ENCODE measurements at places on chromosomes 1 and 21.

DNA sequence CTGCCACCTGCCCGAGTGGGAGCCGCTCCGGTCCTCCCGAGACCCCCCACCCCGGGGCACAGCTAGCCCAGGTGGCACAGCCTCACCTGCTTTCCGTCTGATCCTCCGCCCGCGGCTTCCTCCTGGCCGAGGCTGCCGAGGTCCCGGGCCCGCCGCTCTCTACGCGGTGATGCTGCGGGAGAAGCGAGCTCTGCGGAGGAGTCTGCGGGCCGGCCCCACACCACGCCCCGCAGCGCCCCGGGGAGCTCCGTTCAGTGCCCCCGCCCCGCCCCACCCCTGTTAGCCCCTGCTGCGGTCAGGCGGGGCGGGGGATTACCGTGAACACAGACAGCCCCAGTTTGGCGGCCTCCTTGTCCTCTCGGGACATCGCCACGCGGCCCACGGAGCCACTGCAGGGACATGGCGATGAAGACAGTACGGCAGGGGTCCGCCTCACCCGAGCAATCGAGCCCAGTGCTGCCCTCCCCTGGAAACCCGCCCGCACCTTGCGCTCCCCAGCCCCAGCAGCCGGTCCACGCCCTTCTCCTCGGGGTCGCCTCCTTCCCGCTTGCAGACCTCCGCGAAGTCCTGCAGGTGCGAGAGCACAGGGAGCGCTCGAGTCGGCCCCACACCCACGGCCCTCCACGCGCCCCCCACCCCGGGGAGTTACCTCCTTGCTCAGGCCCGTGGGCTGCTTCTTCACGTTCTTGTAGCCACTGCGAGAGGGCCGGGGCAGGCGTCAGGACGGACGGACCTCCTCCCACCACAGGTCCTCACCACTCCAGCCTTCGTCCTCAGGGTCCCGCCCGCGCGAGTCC lies 933 bp downstream of the C1orf35 start:
- DNase-seq, result no peak

DNA sequence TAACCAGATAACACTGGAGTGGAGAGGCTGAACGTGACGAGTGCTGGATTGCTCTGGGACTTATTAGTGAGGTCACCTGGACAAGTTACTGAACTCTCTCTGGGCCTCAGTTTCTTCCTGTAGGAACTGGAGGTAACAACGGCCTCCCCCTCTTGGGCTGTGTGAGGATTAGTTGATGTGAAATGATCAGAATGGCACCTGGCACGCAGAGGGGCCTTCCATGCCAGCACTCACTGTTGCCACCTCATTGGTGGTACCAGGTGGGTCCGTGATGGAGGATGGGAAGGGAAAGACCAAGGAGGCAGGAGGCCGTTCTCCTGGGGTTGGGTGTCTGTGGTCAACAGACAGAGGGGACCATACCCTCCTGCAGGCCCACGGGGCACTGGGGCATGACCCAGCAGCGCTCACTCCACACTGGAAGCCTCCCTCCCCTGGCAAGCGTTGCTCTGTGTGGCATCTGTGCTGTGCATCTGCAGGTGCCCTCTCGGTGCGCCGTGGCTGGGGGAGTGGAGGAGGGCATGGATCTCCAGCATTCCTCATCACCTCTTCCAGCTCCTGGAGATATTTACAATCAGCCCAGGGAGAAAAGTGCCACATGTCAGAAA lies 349.5 kb upstream of the VAMP3 start:
- no peak for DNase-seq

DNA sequence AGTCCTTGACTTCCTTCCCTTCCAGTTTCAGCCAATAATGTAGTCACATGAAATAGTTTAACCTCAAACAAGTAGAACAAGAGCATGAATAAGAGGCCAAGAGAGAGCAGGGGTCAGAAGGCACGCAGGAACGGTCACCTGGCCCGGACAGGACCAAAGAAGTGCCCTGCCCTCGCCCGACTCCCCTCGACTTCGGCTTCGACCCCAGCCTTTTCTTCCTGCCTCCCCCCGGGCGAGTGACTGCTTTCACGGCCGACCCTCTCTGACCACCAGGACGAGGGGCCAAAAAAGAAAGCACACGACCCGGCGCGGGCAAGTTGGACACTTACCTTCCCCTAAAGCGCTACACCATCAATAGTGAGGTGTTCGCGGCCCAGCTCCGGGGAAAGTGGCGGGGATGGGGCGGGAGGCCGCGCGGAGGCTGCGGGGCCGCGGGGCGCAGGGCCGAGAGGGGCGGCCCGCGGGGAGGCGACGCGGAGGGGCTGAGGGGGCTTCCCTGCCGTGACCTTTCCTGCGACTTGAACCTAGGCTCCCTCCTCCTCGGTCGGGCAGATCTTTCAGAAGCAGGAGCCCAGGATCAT lies 519 bp downstream of the RERE start:
- DNase-seq, result no peak

DNA sequence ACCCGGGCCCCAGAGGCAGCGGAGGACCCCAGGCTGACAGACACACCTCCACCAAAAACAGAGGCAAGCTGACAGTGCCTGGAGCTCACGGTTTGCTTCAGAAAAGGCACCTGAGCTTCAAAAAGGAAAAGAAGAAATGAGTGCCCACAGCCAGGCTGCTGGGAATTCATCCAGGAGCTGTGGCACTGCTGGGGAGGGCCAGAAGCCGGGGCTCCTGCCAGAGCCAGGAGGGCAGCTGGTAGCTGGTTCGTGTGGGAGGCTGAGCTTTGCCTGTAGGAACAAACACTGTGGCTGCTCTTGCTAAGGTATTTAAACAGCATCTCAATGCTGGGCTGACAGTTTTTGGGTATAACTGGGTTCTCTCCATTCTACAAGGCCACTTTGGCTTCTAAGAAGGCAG lies 19.5 kb downstream of the KCNJ6 start:
- no peak for DNase-seq

DNA sequence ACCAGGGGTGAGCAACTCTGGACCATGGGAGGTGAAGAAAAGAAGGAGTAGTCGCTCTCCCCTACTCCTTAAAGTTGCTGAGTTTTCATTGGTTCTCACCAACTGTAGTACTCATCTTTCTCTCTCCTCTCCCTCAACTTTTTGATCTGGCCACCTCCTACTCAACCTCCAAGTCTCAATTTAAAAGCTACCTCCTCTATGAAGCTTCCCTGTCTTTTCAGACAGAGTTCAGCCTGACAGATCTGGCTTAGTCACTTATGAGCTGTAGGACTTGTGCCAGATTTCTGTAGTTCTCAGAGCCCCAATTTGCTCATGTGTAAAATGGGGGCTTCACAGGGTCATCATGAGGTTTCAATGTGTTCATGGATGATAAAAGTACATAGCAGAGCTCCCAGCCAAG lies 34.5 kb upstream of the HTR1D start:
- no peak for DNase-seq

DNA sequence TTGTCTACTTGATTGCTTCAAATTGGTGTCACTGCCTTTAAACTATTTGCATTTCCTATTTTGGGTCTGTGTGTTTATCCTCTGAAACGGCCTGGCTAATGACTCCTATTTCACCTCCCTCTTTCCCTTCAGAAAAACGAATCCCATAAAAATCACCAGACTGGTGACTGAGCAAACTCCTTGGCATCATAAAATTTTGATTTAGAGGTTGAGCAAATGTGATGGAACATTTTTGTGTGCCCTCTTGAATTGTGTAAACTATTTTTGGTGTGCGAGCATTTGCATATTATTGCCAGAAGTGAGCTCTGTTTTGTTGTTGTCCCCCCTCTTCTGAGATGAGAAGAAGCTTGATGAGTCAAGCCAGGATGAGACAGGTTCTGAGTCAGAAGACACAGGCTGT lies 316.1 kb downstream of the AJAP1 start:
- no peak for DNase-seq

DNA sequence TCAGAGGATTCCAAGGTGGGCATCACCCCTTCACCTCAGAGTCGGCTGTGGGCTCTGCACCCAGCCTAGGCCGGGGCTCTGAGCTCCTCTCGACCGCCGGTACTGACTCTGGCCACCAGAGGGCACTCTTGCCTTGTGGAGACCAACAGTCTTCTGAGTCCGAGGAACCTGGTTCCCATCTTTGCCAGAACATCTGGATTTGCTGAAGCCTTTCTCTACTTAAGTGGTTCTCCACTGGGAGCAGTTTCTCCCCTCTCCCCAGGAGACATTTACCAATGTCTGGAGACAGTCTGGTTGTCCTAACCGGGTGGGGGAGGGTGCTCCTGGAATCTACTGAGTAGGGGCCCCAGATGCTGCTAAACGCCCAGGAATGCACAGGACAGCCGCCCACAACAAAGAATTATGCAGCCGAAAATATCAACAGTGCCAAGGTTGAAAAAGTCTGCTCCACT lies 9.4 kb downstream of the ETV3L start:
- no peak for DNase-seq

- no peak for DNase-seq
These were observed 145.3 kb downstream of the TGFB2 start for GRCh38 chr1:218490406-218490922.

DNA sequence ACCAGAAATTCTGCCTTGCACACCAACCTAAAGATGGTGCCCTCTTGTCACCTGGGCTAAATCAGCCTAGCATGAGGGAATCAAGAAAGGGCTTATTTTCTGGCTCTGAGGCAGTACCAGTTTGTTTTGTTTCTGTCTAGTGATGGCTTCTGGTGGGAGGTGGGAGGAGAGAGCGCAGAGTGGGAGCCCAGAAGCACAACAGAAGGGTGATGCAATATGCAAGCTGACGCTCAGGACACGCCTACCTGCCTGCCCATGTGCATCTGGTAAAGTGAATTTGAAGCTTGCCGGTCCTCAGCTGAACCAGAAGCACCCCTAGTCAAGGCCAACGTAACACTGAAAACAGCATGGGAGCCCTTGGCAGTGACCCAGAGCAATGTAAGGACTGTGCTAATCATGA lies 138.4 kb upstream of the TIAM1 start:
- DNase-seq, result no peak

- DNase-seq, result no peak
These were observed 254.0 kb downstream of the TOMM20 start for GRCh38 chr1:234874291-234875288.

GRCh38 chr21:27425172-27425571 lies 458.3 kb upstream of the ADAMTS5 start:
- DNase-seq, result no peak

GRCh38 chr1:192654591-192655251 lies 18.8 kb downstream of the RGS13 start:
- no peak for DNase-seq

GRCh38 chr1:44134071-44134920 lies 7.1 kb downstream of the KLF18 start:
- DNase-seq, result no peak

DNA sequence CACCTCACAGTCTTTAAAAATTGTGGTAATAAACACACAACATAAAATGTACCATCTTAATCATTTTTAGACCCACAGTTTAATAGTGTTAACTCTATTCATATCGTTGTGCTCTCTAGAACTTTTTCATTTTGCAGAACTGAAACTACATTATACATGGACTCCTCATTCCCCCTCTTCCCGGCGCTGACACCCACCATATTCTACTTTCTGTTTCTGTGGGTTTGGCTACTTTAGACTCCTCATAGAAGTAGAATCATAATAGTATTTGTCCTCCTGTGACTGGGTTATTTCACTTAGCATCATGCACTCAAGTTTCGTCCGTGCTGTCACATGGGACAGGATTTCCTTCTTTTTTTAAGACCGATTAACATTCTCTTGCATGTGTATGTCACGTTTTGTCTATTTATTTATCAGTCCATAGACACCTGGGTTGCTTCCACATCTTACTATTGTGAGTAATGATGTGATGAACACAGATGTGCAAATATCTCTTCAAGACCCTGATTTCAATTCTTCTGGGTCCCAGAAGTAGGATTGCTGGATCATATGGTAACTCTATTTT lies 62.9 kb upstream of the TMPRSS2 start:
- DNase-seq, result no peak

DNA sequence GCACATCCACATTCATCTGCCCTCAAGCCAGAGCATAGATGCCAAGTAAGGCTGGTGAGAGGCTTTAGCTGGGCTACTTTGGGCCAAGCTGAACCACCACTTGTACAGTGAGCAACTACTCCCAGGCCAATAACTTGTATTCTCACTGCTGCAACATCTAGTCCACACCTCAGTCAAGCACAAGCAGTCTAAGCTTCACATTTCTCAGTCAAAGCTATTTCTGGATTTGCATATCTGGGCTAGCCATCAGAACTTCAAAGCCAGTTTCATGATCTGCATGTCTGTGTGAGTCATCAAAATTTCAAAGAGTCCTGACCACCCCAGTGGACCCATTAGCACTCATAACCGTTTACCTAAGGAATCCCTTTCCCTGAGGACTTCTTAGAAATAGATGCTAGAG lies 77.7 kb upstream of the DIRAS3 start:
- no peak for DNase-seq

GRCh38 chr21:46454634-46455390 lies 3.9 kb upstream of the DIP2A start:
- DNase-seq, result no peak

- DNase-seq, result no peak
These were observed 6.8 kb downstream of the HES2 start for GRCh38 chr1:6412896-6413295.

DNA sequence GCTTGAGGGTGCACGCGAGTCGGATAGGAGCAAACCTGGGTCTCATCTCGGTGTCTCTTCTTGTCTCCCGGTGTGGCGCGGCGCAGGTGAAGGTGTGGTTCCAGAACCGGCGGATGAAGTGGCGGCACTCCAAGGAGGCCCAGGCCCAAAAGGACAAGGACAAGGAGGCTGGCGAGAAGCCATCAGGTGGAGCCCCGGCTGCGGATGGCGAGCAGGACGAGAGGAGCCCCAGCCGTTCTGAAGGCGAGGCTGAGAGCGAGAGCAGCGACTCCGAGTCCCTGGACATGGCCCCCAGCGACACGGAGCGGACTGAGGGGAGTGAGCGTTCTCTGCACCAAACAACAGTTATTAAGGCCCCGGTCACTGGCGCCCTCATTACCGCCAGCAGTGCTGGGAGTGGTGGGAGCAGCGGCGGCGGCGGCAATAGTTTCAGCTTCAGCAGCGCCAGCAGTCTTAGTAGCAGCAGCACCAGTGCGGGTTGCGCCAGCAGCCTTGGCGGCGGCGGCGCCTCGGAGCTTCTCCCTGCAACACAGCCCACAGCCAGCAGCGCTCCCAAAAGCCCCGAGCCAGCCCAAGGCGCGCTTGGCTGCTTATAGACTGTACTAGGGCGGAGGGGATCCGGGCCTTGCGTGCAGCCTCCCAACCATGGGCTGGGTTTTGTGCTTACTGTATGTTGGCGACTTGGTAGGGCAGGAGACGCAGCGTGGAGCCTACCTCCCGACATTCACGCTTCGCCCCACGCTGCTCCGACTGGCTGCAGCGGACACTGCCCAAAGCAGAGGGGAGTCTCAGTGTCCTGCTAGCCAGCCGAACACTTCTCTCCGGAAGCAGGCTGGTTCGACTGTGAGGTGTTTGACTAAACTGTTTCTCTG lies 5.1 kb downstream of the HLX start:
- DNase-seq, result no peak

GRCh38 chr1:206776229-206776628 lies 3.9 kb upstream of the IL10 start:
- DNase-seq, result no peak

DNA sequence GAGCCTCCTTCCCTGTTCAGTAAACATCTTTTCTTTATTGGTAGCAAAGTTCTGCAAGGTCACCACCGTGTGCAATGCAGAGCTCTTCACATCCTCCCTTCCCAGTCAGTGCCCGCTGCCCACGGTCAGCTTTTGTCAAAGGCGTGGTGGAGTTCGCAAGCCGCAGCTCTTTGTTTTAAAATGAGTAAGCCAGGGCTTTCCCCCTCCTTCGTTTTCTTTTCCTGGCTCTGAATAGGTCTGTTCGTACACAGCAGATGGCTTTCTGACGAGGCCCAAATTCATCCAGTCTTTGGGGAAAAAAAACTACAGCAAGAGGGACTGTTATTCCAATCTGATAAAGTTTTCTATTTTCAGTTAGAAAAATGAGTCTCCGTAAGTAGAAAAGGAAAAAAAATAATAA lies 153.2 kb downstream of the LRIG2 start:
- no peak for DNase-seq
